NCI-H2029 treated with DMSO at 0.1 percent for 48 hours (cell line): ENCODE measurements at places on chromosomes 3 and 15.

DNA sequence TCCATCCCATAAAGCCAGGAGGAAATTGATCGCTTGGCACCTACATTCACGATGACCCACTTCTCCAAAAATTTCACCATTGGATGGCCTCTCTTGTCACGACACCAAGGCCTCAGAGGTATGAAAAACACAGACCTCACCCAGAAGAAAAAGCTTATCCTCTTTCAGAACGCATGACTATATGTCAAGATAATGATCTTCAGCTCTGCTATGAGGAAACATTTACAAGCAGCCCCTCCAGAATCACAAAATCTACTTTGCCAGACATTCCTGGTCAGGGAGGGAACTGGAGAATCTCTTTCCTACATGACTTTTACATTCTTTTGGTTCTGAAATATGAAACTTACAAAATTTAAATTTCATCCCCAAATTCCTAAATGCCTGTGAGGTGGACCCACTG, 122.7 kb downstream of the WNT5A start:
- no peak for DNase-seq

GRCh38 chr15:69499521-69500211, 47.0 kb downstream of the RPLP1 start:
- DNase-seq, result no peak

- DNase-seq, result no peak
These were observed 65.2 kb downstream of the LPP start for GRCh38 chr3:188219147-188219546.

GRCh38 chr3:13200465-13200864, 127.2 kb upstream of the IQSEC1 start:
- DNase-seq, result no peak

DNA sequence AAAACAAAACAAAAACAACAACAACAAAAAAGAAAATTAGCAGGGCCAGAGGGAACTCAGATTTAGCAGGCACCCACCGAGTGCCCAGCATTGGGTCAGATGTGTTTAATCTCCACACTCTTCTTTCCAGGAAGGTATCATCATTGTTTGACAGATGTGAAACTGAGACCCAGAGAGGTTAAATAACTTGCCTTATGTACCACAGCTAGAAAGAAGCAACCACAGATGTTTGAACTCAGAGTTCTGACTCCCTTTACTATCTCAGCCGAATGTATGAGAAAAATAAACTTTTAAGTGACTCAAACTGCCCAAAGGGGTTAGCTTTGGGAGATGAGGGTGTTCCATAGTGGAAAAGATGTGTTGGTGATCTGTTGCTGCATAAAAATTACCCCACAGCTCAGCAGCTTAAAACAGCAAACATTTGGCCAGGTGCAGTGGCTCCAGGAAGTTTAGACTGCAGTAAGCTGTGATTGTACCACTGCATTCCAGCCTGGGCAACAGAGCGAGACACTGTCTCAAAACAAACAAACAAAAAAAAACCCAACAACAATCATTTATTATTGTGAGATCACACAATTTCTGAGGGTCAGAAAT, 4.5 kb upstream of the RPP25 start:
- no peak for DNase-seq

- no peak for DNase-seq
These were observed 36.0 kb upstream of the LYZL4 start for GRCh38 chr3:42446111-42447050.

- DNase-seq, result no peak
These were observed 13.6 kb downstream of the ZBTB47 start for GRCh38 chr3:42667096-42667522.

DNA sequence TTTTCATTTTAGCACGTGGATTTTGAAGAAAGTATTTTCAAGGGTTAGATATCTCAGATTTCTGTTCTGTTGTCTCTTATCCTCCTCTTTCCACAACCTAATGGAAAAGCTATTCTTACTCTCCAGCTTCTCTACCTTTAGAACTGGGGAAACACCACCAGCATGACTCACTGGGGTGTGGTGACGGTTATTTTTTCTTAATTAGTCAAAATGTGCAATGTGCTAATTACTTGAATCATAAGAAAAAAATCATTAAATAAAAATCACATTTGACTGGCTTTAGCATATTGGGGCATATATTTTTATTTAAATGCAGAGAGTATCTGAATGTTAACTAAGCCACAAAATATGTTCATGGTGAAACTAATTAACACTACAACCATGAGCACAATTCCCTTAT, 570.7 kb upstream of the AGTR1 start:
- DNase-seq, result no peak

DNA sequence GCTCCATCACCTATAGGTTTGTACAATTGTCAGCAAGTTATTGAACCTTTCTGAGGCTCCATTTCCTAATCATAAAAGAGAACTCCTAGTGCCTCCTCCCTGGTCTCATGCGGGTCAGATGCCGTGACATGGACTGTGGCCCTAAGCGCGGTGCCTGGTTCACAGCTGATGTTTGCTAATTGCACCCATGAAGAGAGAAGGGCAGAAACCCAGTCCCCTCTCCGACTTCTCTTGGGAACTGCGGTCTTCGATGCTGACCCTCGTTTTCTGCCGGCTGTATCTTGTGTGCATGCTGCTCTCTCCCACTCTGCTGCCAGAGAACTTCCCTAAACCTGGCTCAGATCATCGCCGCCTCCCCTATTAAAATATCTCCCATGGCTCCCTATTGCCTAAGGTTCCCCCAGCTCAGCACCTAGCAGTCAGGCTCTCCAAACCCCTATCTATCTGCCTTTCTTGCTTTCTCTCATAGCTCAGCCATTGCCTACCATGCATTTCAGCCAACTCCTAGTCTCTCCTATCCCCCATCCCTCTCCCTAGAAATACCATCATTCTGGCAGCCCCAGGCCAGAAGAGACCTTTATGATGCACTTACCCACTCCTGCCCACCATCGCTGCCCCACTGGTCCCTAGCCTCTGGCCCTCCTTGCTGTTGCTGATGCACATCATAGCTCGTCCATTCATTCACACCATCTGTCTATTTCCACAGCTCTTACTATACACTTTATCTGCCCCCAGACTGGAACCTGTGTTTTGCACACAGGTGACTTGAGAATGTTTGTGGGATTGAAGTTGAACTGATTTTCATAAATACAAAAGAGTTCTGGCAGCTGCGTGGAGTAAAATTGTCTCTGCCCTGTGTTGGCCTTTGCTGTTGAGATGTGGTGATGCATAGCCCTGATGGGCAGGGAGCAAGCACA, 6.6 kb downstream of the ISG20 start:
- DNase-seq, result no peak

DNA sequence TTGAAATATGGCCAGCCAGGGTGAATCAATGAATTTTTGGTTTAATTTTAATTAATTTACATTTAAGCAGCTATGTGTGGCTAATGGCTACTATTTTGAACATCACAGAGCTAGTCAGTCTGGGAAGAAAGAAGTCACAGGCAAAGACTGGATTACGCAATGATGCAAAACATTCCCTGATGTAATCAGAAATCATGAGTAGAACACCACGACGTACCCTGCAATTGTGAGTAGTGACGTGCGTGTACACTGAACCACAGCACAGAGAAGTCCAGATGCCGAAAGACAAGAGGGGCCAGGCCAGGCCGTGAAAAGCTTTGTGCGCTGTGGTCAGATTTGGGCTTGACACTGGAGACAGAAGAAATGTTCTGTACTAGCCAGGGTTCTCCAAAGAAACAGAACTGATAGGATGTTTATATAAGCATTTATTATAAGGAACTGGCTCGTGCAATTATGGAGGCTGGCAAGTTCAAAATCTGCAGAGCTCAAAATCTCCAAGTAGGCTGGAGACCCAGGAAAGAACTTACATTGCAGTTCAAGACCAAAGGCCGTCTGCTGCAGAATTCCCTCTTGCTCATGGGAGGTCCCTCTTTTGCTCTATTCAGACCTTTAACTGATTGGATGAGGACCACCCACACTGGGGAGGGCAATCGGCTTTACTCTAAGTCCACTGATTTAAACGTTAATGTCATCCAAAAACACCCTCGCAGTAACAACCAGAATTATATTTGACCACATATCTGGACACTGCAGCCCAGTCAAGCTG, 44.6 kb downstream of the SH3BP5 start:
- DNase-seq, result no peak

- DNase-seq, result no peak
These were observed 114.7 kb downstream of the ETFA start for GRCh38 chr15:76196269-76197231.

DNA sequence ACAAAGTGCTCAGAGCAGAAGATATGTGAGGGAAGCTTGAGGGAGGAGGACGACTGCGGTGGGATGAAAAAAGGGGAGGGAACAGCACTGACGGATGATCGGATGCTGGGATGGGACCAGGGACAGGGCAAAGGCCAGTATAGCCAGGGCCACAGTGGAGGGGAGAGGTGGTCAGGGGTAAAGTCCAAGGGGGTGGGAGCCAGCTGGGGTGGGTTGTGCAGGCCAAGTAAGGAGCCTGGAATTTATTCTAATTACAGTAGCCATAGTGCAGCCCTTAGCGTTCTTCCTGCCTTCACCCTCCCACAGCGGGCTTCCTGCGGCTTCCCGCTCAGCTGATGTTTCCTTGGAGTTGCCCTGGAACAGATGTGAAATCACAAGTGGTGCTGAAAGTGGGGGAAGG, 7.6 kb upstream of the APEH start:
- DNase-seq, result no peak

- no peak for DNase-seq
These were observed 166.2 kb upstream of the SEMA6D start for GRCh38 chr15:47551079-47551478.

DNA sequence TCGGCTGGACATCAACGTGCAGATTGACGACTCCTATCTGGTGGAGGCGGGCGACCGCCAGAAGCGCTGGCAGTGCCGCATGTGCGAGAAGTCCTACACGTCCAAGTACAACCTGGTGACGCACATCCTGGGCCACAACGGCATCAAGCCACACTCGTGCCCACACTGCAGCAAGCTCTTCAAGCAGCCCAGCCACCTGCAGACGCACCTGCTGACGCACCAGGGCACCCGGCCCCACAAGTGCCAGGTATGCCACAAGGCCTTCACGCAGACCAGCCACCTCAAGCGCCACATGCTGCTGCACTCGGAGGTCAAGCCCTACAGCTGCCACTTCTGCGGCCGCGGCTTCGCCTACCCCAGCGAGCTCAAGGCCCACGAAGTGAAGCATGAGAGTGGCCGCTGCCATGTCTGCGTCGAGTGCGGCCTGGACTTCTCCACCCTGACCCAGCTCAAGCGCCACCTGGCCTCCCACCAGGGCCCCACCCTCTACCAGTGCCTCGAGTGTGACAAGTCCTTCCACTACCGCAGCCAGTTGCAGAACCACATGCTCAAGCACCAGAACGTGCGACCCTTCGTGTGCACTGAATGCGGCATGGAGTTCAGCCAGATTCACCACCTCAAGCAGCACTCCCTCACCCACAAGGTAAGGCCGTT, 34.2 kb downstream of the IDH2 start:
- no peak for DNase-seq

DNA sequence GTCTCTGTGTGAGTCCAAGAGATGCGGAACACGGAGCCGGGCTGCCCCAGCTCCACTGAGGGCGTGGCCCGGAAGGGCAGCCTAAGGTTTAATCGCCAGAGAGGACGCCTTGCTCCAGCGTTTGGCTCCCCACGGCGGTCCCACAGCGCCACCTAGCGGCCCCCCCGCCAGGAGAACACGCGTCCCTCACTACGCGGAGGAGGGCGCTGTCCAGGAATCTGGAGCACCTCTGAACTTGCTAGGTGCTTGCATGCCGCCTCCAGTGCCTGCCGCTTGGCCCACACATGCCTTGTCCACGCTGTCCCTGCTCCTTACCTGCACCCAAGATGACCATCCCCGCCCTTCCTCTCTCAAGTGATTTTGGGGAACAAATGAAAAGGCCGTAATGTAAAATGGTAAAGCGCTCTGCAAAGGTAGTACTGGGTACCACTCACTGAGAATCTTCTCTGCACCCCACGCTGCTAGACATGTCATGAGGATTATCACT, 14.4 kb upstream of the MRPS22 start:
- peak; percentile 36 for DNase-seq

- no peak for DNase-seq
These were observed 398.6 kb downstream of the TBL1XR1 start for GRCh38 chr3:176798680-176799079.

DNA sequence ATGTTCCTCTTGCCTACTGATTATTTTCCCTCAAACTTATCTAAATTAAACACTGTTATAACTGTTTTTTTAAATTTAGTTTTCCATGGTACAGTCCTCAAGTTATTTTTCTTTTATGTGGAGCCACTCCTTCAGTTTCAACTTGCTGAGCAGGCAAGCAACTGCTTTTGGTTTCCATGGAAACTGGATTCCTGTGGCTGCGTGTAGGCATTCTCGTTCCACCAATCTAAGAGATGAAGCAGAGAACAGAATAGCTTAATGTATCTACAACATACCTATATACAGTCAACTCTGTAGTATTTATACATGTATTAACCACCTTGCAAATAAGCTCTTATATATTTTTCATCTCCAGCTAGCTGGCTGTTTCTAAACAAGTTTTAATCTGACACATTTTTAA, 25.8 kb upstream of the ANXA2 start:
- DNase-seq, result no peak

DNA sequence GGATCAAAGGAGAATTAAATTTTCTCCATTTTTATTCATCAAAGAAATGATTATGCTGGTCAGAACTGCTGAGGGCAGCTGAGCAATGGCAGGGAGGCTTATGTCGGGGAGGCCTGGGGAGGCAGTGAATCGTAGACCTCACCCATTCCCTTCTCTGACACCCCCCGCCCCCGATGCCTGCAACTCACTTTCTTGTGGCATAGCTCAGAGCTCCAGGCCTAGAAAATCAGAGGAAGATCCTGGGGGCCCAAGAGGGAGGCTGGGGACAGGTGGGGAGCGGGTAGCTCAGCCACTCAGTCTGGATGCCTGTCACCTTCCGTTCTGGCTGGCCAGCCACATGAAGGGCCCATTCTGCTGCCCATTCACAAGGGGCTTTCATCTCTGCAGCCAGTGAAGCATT, 1.1 kb upstream of the DNAH1 start:
- DNase-seq, result no peak

- DNase-seq, result no peak
These were observed 38.3 kb downstream of the MYH15 start for GRCh38 chr3:108472001-108472591.

DNA sequence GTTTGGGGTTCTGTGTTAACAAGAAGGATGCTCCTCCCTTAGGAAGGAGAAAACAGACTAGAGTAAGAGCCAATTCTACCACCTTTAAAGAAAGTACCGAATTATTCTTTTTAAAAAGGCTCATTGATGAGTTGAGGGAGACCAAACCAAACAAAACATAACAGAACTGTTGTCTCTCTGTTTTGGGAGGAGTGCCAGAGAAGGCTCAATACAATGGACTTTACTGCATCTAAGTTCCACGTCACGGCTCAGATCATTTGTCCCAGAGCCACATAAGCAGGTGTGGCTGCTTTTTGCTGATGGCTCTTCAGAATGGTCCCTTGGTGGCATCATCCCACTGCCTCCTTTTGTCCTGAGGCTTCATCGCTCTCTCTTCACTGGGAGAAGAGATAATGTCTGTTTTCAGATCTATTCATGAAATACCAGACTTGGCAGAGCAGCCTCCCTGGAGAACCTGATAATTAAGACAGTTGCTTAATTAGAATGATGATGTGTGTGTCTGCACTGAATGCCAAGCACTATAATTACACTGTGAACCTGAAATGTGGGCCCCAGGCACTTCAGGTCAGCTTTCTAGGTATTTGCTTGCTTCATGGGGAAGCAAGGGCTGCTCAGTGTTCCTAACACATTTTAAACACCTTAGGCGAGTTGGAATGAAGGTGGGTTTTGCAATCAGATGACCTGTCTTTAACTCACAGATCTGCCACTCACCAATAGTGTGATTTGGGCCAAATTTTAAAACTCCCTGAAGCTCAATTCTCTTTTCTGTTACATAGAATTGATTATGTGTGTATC, 335.2 kb upstream of the MCTP2 start:
- peak; percentile 0 for DNase-seq

GRCh38 chr3:122213650-122214049, 30.2 kb downstream of the CASR start:
- DNase-seq, result no peak
